ENCODE measurements at places on chromosomes 7 and 10.
A peak's percentile ranks its signal among the peaks of the same experiment; 100 is the strongest.

DNA sequence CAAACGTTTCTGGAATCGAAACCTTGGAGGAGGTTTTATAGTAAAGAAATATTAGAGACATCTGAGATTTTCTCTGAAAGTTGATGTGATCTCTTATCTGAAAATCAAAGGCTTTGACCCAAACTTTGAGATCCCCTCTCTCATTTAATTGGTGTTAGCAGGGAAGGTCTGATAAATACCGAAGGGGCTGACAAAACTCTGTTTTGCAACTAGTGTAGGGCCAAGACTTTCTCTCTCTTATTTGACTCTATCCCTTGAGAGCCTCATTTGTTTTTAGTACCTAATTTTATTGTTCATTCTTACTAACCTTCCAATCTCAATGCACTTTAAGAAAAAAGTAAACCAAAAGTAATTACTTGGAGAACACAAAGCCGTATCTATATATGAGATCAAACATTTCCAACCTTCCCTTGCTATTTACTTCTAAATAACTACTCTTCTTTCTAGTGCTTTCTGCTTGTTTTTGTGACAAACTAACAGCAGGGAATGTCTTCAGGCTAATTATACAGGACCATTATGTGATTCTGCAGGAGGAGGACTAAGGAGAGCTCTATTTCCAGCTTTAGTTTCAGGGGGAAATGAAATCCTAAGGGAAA, 33.4 kb upstream of the NPVF start:
- H3K4me1 ChIP-seq, result peaks cover 2% of the 10 kb centered on the region
- no peak overlapping the region for H3K4me3 ChIP-seq
- no peak for DNase-seq
- peaks cover 44% of the 10 kb centered on the region for H3K27me3 ChIP-seq

- H3K4me3 ChIP-seq, result no peak overlapping the region
- H3K27ac ChIP-seq, result no peak overlapping the region
Measured at GRCh38 chr10:28570598-28570997, 37.7 kb downstream of the WAC start.

- no peaks in the 10 kb centered on the region for H3K27me3 ChIP-seq
- peaks cover 6% of the 10 kb centered on the region for H3K36me3 ChIP-seq
- H3K4me3 ChIP-seq, result no peak overlapping the region
- peaks cover 63% of the 10 kb centered on the region for H3K4me1 ChIP-seq
- H3K27ac ChIP-seq, result no peak overlapping the region
Measured at GRCh38 chr7:131370523-131370968, 42.9 kb downstream of the MKLN1 start.

- H3K4me3 ChIP-seq, result no peak overlapping the region
- H3K4me1 ChIP-seq, result no peaks in the 10 kb centered on the region
- DNase-seq, result no peak
- H3K27ac ChIP-seq, result no peak overlapping the region
Measured at GRCh38 chr7:140611641-140612040, 29.0 kb downstream of the DENND2A start.

DNA sequence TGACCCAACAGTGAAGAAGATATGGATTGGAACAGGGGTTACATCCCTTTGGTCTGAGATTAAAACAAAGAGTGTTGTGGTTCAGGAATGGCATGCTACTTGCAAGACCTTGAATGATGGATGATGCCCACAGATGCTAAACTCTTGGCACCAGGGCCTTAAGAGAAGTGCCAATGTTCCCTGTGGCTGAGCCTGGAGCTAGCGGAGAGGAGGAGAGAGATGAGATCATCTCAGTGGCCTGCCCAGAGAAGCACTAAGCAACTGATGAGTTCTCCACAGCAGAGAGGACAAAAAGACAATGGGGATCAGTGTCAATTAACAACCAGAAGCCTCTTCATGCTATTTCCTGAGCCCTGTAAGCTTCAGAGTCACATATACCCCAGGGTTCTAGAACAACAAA, 97.8 kb downstream of the ELAPOR2 start:
- H3K27me3 ChIP-seq, result peaks cover 6% of the 10 kb centered on the region
- no peaks in the 10 kb centered on the region for H3K36me3 ChIP-seq
- no peak for DNase-seq

- peak overlapping the region; percentile 2 for H3K4me3 ChIP-seq
- no peaks in the 10 kb centered on the region for H3K27me3 ChIP-seq
- H3K27ac ChIP-seq, result peak overlapping the region; percentile 43
- H3K4me1 ChIP-seq, result peaks cover 36% of the 10 kb centered on the region
- DNase-seq, result no peak
- H3K36me3 ChIP-seq, result peaks cover 69% of the 10 kb centered on the region
Measured at GRCh38 chr7:128944487-128945236, 6.9 kb downstream of the IRF5 start.

DNA sequence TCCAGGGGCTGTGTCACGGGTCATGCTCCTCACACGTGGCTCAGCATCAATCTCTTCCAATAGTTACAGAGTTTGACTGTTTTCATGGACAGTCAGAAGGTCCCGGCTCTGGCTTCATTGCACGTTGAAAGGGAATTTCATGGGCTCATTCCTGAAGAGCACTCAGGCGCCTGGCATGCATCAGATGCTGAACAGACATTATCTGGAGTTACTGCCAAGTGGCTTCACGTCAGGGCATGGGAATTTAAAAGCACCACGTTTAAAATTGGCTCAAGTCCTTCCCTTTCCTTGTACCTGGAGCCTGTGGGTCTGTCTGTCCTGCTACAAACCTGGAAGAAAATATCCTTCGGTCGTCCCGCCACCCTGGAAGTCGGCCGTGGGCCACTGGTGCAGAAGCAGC, 50.4 kb downstream of the CFAP46 start:
- H3K36me3 ChIP-seq, result no peaks in the 10 kb centered on the region
- no peak overlapping the region for H3K4me3 ChIP-seq
- no peaks in the 10 kb centered on the region for H3K4me1 ChIP-seq
- H3K27me3 ChIP-seq, result peaks cover 58% of the 10 kb centered on the region
- DNase-seq, result no peak
- H3K27ac ChIP-seq, result no peak overlapping the region

DNA sequence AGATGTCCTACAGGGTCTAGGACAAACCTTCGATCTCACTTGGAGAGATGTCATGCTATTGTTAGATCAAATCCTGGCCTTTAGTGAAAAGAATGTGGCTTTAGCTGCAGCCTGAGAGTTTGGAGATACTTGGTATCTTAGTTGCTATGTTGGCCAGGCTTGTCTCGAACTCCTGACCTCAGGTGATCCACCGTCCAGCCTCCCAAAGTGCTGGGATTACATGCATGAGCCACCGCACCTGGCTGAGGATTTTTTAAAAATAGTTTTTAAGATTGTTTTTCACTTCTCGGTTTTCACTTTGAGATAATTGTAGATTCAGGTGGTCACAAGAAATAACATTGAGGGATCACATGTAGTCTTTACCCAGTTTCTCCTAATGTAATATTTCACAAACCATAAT, 738.3 kb upstream of the POM121L12 start:
- no peak for DNase-seq
- no peak overlapping the region for H3K4me3 ChIP-seq
- H3K36me3 ChIP-seq, result no peaks in the 10 kb centered on the region
- no peak overlapping the region for H3K27ac ChIP-seq
- no peaks in the 10 kb centered on the region for H3K4me1 ChIP-seq

DNA sequence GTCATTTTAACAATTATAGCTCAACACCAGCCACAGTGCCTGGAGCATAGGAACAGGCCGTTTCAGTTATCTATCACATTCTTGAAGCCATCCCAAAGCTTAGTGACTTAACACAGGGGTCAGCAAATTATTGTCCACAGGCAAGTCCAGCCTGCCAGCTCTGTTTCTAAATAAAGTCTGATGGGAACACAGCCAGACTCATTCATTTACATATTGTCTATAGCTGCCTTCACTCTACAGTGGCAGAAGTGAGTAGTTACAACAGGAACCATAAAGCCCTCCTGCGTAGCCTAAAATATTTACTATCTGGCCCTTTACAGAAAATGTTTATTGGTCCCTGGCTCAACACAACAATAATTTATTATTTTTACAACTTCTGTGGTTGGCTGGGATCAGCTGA, 407.5 kb upstream of the AUTS2 start:
- peaks cover 1% of the 10 kb centered on the region for H3K36me3 ChIP-seq
- no peak overlapping the region for H3K4me3 ChIP-seq
- DNase-seq, result no peak
- H3K27ac ChIP-seq, result no peak overlapping the region

DNA sequence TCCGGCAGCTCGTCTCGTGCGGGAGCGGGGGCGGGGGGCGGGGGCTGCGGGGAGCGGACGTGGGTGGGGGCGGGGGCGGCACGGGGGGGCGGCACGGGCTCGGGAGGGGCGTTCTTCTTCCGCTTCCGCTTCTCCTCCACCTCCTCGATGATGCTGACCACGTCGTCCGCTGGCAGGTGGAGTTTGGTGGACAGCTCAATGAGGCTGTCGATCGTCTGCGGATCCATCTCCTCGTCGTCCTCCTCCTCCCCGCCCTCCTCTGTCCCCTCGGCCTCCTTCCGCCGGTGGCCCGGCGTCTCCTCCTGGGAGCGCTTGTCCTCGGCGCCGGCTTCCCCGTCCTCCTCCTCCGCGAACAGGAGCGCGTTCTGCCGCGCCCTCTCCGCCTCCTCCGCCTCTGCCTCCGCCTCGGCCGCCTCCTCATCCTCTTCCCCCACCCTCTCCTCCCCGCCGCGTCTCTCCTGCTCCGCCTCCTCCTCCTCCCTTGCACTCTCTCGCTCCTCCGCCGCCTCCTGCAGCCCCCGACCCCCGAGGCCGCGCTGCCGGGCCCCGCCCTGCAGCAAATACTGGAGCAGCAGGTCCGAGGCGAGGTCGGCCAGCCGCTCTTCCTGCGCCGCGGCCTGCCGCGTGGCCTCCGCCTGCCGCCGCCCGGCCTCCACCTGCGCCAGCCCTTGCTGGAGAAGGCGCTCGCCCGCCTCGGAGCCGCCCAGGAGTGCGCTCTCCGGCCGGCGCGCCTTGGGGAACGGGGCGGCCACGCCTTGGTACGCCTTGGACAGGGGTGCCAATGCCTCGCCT, 1.9 kb downstream of the VGF start:
- H3K27ac ChIP-seq, result no peak overlapping the region
- no peak for DNase-seq
- H3K27me3 ChIP-seq, result peaks cover 36% of the 10 kb centered on the region
- peak overlapping the region; percentile 78 for H3K4me3 ChIP-seq

DNA sequence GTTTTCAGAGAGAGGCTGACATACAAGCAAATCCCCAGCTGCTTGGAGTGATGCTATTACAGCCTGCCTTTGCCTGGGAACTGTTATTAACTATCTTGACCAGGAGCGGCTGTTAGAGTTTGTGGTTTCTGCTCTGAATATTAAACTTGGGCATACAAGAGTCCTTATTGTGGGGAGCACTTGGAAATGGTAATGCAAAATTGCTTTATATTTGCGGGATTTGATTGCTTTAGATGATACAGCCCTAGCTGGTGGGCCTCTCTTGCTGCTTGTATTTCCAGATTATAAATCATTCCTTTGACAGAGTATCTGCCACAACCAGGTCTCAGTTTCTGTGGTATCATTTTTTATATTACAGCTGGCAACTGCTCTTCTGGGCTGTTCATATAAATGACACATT, 101.9 kb upstream of the FAM204A start:
- H3K4me1 ChIP-seq, result no peaks in the 10 kb centered on the region
- no peak for DNase-seq
- H3K4me3 ChIP-seq, result no peak overlapping the region

- H3K4me3 ChIP-seq, result peak overlapping the region; percentile 89
- H3K27me3 ChIP-seq, result no peaks in the 10 kb centered on the region
- peaks cover 44% of the 10 kb centered on the region for H3K4me1 ChIP-seq
- peaks cover 28% of the 10 kb centered on the region for H3K36me3 ChIP-seq
- H3K27ac ChIP-seq, result peak overlapping the region; percentile 97
Measured at GRCh38 chr10:102645388-102645740, 1.1 kb downstream of the TRIM8 start.

DNA sequence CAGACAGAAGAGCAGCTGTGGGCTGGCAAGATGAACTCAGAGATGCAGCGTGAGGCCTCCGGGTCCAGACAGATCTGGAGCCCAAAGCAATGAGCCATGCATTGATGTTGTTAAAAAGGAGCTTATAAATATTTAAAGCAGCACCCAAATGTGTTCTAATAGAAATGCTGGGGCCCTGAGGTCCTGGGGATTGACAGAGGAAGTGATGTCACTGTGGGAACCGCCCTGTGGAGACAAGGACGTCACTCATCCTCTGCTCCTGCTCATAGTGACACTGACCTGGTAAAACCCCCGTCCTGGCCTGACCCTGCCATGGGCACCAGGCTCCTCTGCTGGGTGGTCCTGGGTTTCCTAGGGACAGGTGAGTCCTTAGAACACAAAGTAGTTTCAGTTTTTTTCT, 197.0 kb upstream of the PRSS58 start:
- peaks cover 17% of the 10 kb centered on the region for H3K27me3 ChIP-seq
- no peaks in the 10 kb centered on the region for H3K36me3 ChIP-seq
- H3K4me3 ChIP-seq, result no peak overlapping the region
- H3K27ac ChIP-seq, result no peak overlapping the region

- H3K4me3 ChIP-seq, result peak within 1 kb of the TSS; percentile 74
- no peaks in the 10 kb centered on the region for H3K36me3 ChIP-seq
- DNase-seq, result no peak
- H3K27me3 ChIP-seq, result peaks cover 60% of the 10 kb centered on the region
Measured at GRCh38 chr7:37916673-37917660, at the start of gene SFRP4. Gene SFRP4 (minus strand): TSS chr7:37916817. CDS start chr7:37916537, 280 bp downstream.

DNA sequence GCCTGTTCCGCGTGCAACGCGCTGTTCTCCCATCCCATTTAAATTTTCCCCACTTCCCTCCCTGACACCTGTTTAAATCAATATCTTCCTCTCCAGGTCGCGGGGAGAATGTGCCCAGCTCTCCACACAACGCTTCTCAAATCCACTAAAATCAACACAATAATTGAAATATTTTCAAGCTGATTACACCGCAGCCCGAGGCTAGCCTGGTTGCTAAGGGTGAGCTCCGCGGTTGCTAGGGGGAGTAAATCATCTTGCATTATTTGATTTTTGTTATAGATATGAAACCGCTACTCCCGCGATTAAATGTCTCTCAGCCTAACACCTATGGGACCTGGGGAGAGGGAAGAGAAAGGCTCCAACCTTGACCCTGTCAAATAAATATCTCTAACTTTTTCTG, 36.2 kb downstream of the UNCX start:
- H3K27ac ChIP-seq, result no peak overlapping the region
- DNase-seq, result no peak
- H3K27me3 ChIP-seq, result peaks cover 36% of the 10 kb centered on the region
- no peak overlapping the region for H3K4me3 ChIP-seq

DNA sequence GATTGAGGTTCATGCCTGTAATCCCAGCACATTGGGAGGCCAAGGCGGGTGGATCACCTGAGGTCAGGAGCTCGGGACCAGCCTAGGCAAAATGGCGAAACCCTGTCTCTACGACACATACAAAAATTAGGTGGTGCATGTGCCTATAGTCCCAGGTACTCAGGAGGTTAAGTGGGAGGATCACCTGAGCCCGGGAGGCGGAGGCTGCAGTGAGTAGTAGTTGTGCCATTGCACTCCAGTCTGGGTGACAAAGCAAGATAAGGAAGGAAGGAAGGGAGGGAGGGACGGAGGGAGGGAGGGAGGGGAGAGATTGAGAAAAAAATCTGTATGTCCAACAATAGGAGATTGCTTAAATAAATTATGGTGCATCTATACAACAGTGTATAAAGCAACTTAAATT, 13.2 kb downstream of the TLL2 start:
- peaks cover 15% of the 10 kb centered on the region for H3K27me3 ChIP-seq
- H3K4me3 ChIP-seq, result no peak overlapping the region
- no peaks in the 10 kb centered on the region for H3K36me3 ChIP-seq
- no peaks in the 10 kb centered on the region for H3K4me1 ChIP-seq
- no peak overlapping the region for H3K27ac ChIP-seq

Data from stimulated activated naive B cell treated with anti-CD40 and anti-IgM and Interleukin-4, amounts not matched to agents 10 μg/mL and 1 μg/mL and 100 μg/mL, for 72 hours (primary cell).